ENCODE measurements at places on chromosomes 13 and 19. TPM values are rescaled to one million over a fixed set of nuclear protein-coding genes. Genes with fewer than 3 reads are reported as not detected.

- no peak overlapping the region for H3K27ac ChIP-seq
- no peak overlapping the region for H3K4me3 ChIP-seq
- DNase-seq = no peak
- H3K36me3 ChIP-seq = no peaks in the 10 kb centered on the region
- H3K27me3 ChIP-seq = no peaks in the 10 kb centered on the region
- no peaks in the 10 kb centered on the region for H3K4me1 ChIP-seq
Measured at GRCh38 chr19:5369962-5370367, 29.4 kb upstream of the PTPRS start.

DNA sequence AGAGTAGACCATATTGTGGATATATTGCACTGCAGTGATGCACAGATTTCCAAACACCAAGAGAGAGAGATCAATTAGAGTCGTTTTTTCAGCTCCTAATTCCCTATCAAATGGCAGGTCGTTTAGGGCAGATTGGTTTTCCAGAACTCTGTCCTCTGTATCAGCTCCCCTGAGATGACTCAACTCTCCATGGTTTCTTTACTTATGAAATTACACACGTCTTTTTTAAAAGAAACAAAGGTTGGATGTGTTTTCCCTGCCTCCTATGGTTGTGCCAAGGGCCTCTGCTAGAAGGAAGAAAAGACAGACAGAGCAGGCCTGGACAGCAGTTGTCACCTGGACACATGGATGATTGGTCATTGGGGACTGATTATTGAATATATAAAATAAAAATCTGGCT, 478.1 kb upstream of the NBEA start:
- no peak for DNase-seq
- H3K4me3 ChIP-seq = no peak overlapping the region
- no peaks in the 10 kb centered on the region for H3K27me3 ChIP-seq
- no peaks in the 10 kb centered on the region for H3K4me1 ChIP-seq

- no peak for DNase-seq
- H3K27ac ChIP-seq = no peak overlapping the region
- H3K4me3 ChIP-seq = no peak overlapping the region
- H3K4me1 ChIP-seq = no peaks in the 10 kb centered on the region
Measured at GRCh38 chr13:45179428-45179827, 21.4 kb downstream of the KCTD4 start.

- H3K4me3 ChIP-seq = no peak overlapping the region
- no peak for DNase-seq
- H3K4me1 ChIP-seq = no peaks in the 10 kb centered on the region
- no peaks in the 10 kb centered on the region for H3K36me3 ChIP-seq
Measured at GRCh38 chr13:64164435-64164834, 2748.8 kb upstream of the PCDH20 start.

- no peaks in the 10 kb centered on the region for H3K27me3 ChIP-seq
- H3K27ac ChIP-seq = no peak overlapping the region
Measured at GRCh38 chr13:20798027-20798426, 24.3 kb upstream of the EEF1AKMT1 start.

DNA sequence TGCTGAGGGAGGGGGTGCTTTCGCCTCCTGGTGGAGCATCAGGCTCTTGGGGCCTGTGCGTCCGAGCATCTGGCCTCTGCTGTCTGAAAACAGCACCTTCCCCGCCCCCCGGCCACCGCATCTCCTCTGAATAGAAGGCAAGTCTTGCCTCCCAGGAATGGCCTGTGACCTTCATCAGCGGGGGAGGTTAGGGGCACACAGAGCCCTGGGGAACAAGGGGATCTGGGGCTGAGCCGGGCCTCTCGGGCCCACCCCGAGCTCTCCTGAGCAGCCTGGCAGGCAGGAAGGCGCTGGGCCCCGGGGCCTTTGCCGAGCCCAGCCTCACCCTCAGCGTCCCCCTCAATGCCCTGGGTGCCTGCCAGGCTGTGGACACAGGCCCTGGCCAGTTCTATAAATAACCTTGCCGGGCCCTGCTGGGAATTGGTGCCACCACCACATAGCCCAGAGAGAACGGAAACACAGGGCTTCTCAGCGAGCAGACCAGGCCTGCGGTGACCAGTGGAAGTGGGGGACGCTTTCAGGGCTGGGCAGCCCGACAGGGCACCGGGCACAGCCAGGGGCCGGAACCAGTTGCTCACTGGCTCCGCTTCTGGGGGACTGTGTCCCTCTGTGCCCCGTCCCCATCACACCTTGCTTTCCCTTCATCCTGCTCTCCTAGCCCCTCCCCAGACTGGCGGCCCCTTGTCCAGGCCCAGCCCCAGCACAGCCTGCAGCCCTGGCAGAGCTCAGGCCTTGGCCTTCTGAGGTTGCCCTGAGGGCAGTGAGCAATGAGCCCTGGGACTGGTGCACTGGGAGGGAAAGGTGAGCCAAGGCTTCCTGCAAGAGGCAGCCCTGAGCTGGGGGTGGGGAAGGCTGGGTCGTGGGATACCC, 9.5 kb downstream of the STK11 start:
- H3K4me3 ChIP-seq = no peak overlapping the region
- H3K27ac ChIP-seq = peak overlapping the region; percentile 19
- no peaks in the 10 kb centered on the region for H3K27me3 ChIP-seq
- no peaks in the 10 kb centered on the region for H3K36me3 ChIP-seq

The KIR2DL3 gene
- not detected for total RNA-seq

The NCCRP1 gene
- not detected for total RNA-seq

The RBM42 gene
- total RNA-seq = 78.1 TPM

Measured in ovary (tissue), 10 donors.